HFFc6 (cell line): ENCODE measurements at places on chromosomes 1 and 21. TPM values are rescaled to one million over a fixed set of nuclear protein-coding genes. Genes with fewer than 3 reads are reported as not detected.

Gene SMG5
- 54.8 to 60.6 TPM (median 56.5 TPM) in 3 replicates for total RNA-seq

DNA sequence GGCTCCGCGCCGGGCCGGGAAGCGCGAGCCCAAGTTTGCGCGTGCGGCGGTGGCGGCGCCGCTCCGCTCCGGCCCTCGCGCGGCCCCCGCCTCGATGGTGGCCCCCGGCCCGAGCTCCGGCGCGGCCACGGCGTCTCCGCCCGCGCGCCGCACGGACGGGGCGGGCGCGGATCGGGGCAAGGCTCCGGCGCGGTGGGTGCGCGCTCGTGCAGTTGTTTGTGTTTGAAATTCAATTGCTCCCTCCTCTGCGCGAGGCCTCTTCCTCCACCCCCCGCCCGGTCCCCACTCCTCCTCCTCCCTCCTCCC is at the start of gene HDGF:
TSS of gene HDGF (minus strand) at position 225 of the 306 bp plus-strand sequence. CDS start 246 bp downstream, outside the sequence.
- no peaks in the 10 kb centered on the region; the same call in 1 of the 2 replicates for H3K27me3 ChIP-seq
- peaks cover 17% of the 10 kb centered on the region for H3K36me3 ChIP-seq
- DNase-seq: no peak
- H3K27ac ChIP-seq: peak within 1 kb of the TSS; percentile 98
- peak within 1 kb of the TSS; percentile 98 for H3K4me3 ChIP-seq

DNA sequence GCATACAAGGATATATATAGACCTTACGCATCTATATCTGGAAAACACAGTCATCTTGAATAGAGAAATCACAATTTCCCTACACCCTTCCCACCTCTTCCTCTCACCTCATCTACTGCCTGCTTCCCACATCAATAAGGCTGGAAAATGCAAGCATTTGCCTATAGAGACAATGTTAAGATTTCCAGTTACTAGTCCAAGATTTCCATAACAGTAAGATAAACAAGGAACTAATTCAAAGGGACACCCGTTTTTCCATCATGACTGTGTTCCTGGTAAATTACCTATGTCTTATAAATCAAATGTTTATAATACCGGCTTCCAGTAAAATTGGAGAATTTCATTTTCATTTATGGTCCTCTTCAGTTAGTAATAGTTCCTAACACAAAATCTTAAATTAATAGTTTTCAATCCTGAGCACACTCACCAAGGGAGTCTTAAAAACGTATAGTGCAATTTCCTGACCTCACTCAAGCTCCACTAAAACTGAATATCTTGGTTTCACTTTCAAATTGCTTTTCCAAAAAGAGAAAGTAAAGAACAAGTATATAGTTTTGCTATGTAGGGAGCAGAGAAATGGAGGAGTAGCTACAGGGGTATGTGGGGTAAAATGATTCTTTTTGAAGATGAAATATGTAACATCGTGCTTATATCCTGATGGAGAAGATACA is 398.7 kb downstream of the PLPP3 start:
- H3K27me3 ChIP-seq: no peaks in the 10 kb centered on the region
- no peak for DNase-seq
- no peaks in the 10 kb centered on the region for H3K36me3 ChIP-seq
- H3K4me1 ChIP-seq: no peaks in the 10 kb centered on the region
- H3K4me3 ChIP-seq: no peak overlapping the region
- H3K27ac ChIP-seq: no peak overlapping the region

DNA sequence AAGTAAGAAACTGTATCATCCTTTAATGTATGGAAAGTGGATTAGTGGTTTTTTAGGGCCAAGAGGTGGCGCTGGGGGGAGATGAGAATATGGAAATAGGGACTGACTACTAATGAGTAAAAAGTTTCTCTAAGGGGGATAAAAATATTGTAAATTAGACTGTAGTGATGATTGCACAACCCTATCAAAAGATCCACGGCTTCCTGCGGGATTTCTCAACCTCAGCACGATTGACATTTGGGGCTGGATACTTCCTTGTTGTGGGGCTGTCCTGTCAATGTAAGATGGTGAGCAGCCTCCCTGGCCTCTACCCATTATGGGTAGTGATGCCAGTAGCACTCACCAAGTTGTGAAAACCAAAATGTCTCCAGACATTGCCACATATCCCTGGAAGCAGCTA is 36.0 kb upstream of the PRDM2 start:
- H3K27ac ChIP-seq: no peak overlapping the region
- peaks cover 6% of the 10 kb centered on the region; the same call in 1 of the 2 replicates for H3K27me3 ChIP-seq
- peaks cover 4% of the 10 kb centered on the region; the same call in 1 of the 2 replicates for H3K36me3 ChIP-seq
- no peaks in the 10 kb centered on the region for H3K4me1 ChIP-seq
- DNase-seq: no peak

Gene OR2L13
- total RNA-seq: not detected in 3 replicates

- no peak overlapping the region for H3K4me3 ChIP-seq
- peaks cover 1% of the 10 kb centered on the region; the same call in 1 of the 2 replicates for H3K27me3 ChIP-seq
- H3K4me1 ChIP-seq: peaks cover 54% of the 10 kb centered on the region
- peak; percentile 79 for DNase-seq
- no peak overlapping the region for H3K27ac ChIP-seq
- peaks cover 58% of the 10 kb centered on the region for H3K36me3 ChIP-seq
Measured at GRCh38 chr1:97038410-97038809, 316.8 kb downstream of the PTBP2 start.

DNA sequence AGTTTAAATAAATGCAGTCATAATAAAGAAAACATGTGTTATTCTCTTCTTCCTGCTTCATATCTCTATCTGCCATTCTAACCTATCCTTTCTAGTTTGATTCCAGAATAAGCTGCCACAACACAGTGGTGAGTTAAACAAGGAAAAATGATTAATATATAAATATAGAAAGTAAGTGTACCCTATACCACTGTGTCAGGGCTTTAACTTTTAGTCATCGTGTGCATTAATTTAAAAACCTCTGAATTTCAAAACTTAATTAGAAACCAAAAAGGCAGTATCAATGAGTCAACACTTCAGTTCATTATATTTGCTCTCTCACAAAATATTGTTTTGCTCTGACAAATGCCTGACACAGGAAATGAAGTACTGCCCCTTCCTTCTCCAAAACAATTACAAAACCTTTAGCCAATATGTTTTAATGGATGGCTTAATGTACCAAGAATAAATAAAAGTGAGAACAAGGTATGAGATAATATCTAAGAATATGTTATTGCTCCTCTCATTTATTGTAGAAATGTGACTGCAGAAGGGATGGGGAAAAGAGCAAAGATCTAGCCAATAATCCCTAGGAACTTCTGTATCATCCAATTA is 634.8 kb downstream of the KCNT2 start:
- H3K4me3 ChIP-seq: no peak overlapping the region
- H3K4me1 ChIP-seq: no peaks in the 10 kb centered on the region
- no peaks in the 10 kb centered on the region for H3K27me3 ChIP-seq
- DNase-seq: no peak

GRCh38 chr1:84861988-84862644 is 30.9 kb downstream of the LPAR3 start:
- no peak overlapping the region for H3K27ac ChIP-seq
- no peak for DNase-seq
- H3K27me3 ChIP-seq: peaks cover 4% of the 10 kb centered on the region
- no peaks in the 10 kb centered on the region for H3K4me1 ChIP-seq

DNA sequence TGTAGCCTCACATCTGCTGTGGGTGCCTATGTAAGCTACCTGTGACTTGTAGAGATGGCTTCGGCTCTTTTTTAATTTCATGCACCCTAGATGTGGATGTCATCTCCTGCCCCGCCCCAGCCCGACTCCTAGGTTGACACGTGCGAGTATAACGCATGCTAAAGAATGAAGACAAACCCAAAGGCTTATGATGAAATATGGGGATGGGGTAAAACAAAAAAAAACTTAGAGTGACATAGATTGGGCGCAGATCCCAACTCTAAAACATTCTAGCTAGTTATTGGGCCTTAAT is 613 bp upstream of the ERO1B start:
- peaks cover 11% of the 10 kb centered on the region; the same call in 1 of the 2 replicates for H3K4me1 ChIP-seq
- no peaks in the 10 kb centered on the region for H3K36me3 ChIP-seq
- H3K4me3 ChIP-seq: peak overlapping the region; percentile 87

Gene TMCO4
- 18.6 to 28.2 TPM (median 20.2 TPM) in 3 replicates for total RNA-seq

DNA sequence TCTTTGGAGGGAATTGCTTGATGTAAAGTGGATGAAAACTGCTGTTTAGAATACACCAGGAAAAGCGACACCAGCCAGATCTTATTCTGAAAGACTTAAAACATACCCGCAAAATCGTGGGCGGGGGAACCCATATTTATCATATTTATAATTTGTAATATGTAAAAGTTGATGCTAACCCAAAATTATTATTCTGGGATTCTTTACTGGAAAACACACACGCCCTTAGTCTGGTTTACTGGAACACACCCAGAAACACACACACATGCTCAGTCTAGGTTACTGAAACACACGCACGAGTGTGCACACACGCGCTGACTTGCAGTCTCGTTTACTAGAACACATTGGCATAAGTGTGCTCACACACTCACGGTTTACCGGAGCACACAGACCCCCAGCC is 32.5 kb downstream of the ATP5PO start:
- H3K4me1 ChIP-seq: peaks cover 18% of the 10 kb centered on the region
- H3K4me3 ChIP-seq: no peak overlapping the region
- no peak for DNase-seq
- no peaks in the 10 kb centered on the region for H3K36me3 ChIP-seq

DNA sequence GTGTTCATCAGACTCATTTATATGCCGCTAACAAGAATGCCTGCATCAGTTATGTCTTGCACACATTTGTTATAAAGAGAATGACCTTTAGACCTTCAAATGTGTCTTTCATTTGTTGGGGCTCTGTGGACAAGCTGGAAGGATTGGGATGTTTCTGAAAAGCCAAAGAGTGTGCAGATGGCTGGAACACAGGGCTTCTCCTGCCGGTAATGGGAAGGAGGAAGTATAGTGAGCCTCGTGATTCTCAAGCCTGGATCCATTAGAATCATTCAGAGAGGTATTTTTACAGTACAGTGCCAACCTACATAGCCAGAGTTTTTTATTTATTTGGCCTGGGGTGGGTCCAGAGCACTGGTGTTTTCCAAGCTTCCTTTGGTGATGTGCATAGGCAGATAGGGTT is 40.6 kb upstream of the ATP1A1 start:
- no peak overlapping the region for H3K4me3 ChIP-seq
- peaks cover 18% of the 10 kb centered on the region for H3K27me3 ChIP-seq
- peaks cover 8% of the 10 kb centered on the region for H3K4me1 ChIP-seq

- peaks cover 15% of the 10 kb centered on the region for H3K27me3 ChIP-seq
- H3K4me3 ChIP-seq: no peak overlapping the region
Measured at GRCh38 chr21:38048167-38048566, 131.9 kb upstream of the KCNJ6 start.

Gene GUCA2A
- total RNA-seq: not detected in 3 replicates

GRCh38 chr1:115112496-115113375 is 23.4 kb upstream of the TSPAN2 start:
- peak overlapping the region; percentile 88; the same call in 1 of the 2 replicates for H3K27ac ChIP-seq
- no peak for DNase-seq
- H3K4me1 ChIP-seq: peaks cover 44% of the 10 kb centered on the region

- DNase-seq: no peak
- H3K4me3 ChIP-seq: no peak overlapping the region
- no peaks in the 10 kb centered on the region for H3K36me3 ChIP-seq
- H3K4me1 ChIP-seq: no peaks in the 10 kb centered on the region
Measured at GRCh38 chr1:159140474-159140873, 30.9 kb upstream of the CADM3 start.

Gene TNNI3K
- total RNA-seq: not detected in 3 replicates

Gene MROH7
- not detected in 3 replicates for total RNA-seq

Gene TAF5L
- total RNA-seq: 18.0 and 20.7 TPM in 2 replicates

Gene LRRC3
- total RNA-seq: not detected in 3 replicates

DNA sequence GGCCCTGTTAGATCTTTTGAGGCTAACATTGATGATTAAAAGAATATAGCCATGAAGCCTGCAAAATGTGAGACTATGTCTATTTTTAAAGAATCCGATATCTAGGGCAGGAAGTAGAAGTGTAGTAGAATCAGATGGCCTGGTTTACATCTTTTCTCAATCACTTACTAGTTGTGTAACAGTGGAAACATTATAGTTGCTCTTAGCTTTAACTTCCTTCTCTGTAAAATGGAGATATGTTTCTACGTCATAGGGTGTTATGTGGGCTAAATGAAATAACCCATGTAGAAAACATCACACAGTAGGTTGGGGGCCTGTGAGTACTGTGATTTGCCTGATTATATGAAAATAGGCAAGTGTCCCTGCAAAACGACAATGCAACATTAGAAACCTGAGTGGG is 4.4 kb upstream of the IGFN1 start:
- DNase-seq: no peak
- peaks cover 19% of the 10 kb centered on the region for H3K4me1 ChIP-seq
- peaks cover 16% of the 10 kb centered on the region for H3K27me3 ChIP-seq
- no peak overlapping the region for H3K27ac ChIP-seq
- H3K4me3 ChIP-seq: no peak overlapping the region
- H3K36me3 ChIP-seq: no peaks in the 10 kb centered on the region

DNA sequence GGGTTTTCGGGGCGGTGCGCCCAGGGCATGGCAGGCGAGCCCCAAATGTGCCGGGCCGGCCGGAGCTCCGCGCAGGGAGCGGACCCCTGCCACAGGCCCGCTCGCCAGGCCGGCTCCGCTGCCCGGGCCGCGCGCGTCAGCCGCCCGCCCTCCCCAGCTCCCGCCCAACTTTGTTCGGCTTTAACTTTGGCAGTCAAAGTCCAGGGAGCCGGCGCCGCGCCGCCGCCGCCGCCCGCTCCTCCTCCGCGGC is 488 bp downstream of the SLC35D1 start:
- H3K4me3 ChIP-seq: peak overlapping the region; percentile 92
- no peak for DNase-seq
- peak overlapping the region; percentile 83; the same call in 1 of the 2 replicates for H3K27ac ChIP-seq
- peaks cover 12% of the 10 kb centered on the region; the same call in 1 of the 2 replicates for H3K36me3 ChIP-seq
- H3K27me3 ChIP-seq: peaks cover 2% of the 10 kb centered on the region; the same call in 1 of the 2 replicates

Gene SPATA17
- 0.37 and 0.52 TPM in 2 replicates for total RNA-seq

- H3K4me1 ChIP-seq: peaks cover 90% of the 10 kb centered on the region
- peaks cover 57% of the 10 kb centered on the region for H3K36me3 ChIP-seq
- peak overlapping the region; percentile 70 for H3K4me3 ChIP-seq
- H3K27me3 ChIP-seq: no peaks in the 10 kb centered on the region; the same call in 1 of the 2 replicates
- peak overlapping the region; percentile 64 for H3K27ac ChIP-seq
Measured at GRCh38 chr1:66339944-66340343, 194.0 kb upstream of the SGIP1 start.

- H3K4me1 ChIP-seq: peaks cover 4% of the 10 kb centered on the region; the same call in 1 of the 2 replicates
- no peak for DNase-seq
- no peak overlapping the region for H3K4me3 ChIP-seq
- H3K36me3 ChIP-seq: no peaks in the 10 kb centered on the region
- H3K27me3 ChIP-seq: no peaks in the 10 kb centered on the region
Measured at GRCh38 chr1:220983877-220984635, 104.8 kb downstream of the HLX start.

DNA sequence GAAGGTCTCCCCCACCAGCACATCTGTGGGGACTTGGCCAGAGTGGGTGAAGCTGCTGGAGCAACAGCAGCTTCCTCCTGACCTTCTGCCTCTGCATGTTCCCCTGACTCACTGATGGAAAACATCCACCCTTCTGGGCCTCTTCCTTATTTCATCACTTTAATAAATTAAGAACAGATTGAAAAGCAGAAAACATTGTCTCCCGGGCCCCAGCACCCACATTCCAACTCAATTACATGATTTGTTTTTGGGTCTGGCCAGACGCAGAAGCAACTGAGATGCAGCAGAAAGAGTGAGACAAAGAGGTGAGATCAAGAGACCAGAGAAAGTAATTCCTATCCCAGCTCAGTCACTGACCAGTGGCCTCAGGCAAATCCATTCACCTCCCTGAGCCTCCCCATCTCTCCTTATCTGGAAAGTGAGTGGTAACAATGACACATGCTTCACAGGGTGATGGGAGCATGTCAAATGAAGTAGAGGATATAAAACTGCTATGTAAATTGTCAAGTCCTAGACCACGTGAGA is 157.1 kb downstream of the ELAVL4 start:
- H3K27me3 ChIP-seq: no peaks in the 10 kb centered on the region; the same call in 1 of the 2 replicates
- H3K27ac ChIP-seq: no peak overlapping the region
- no peak overlapping the region for H3K4me3 ChIP-seq
- no peaks in the 10 kb centered on the region for H3K36me3 ChIP-seq
- no peak for DNase-seq

Gene STYXL2
- not detected in 2 replicates for total RNA-seq
